ENCODE measurements at places on chromosomes 3 and 15.
A peak's percentile ranks its signal among the peaks of the same experiment; 100 is the strongest.

- DNase-seq = no peak
Measured at GRCh38 chr3:56086355-56086754, 381.9 kb downstream of the ERC2 start.

- DNase-seq = no peak
Measured at GRCh38 chr3:160401291-160402095, 2.0 kb downstream of the SMC4 start.

DNA sequence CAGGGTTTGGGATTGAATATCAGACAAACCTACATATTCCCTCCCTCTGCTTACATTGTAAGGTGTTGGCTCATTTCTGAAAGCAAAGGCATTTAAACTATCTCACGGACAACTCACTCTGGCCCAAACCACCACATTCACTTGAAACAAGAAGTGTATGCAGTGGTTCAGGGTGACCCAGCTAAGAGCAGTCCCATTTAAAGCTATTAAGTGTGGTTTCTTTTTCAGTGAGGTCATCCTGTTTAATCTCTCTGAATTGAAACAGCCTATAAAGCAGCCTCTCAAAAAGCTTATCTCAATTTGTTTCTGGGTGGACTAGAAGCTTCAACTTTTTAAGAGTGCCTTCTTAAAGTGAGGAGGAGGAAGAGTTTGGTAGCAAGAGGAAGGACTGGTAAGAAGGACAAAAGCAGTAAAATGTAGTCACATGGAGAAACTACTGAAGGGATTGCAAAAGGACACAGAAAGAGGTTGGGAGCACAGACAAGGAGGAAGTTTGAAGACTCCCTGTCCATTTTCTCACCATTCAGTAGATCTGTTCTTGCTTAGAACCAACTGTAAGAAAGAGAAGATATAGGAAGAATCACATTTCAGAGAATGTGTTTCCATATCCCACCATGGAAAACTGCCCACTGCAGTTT, 151.6 kb downstream of the TMCO5A start:
- no peak for DNase-seq

- no peak for DNase-seq
Measured at GRCh38 chr3:49552087-49552486, 2.2 kb upstream of the BSN start.

DNA sequence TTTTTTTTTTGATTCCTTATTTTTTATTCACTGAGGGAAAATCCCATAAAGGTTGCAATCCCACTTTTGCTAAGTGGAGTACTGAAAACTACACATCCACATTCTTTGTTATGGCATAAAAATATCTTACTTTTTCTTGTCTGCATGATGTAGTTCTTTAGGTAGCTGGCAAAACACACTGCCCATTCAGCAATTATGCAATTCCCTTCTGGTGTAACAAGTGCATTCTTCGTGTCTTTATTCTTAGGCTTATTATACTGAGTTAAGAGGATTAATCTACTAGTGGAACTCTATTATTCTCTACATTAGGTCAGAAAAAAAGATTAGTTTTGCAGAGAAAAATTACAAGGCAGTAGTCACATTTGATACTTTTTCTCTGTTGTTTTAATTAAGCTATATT, 403.8 kb upstream of the GBE1 start:
- DNase-seq = no peak

- DNase-seq = no peak
Measured at GRCh38 chr3:115099134-115099985, 47.7 kb downstream of the ZBTB20 start.

DNA sequence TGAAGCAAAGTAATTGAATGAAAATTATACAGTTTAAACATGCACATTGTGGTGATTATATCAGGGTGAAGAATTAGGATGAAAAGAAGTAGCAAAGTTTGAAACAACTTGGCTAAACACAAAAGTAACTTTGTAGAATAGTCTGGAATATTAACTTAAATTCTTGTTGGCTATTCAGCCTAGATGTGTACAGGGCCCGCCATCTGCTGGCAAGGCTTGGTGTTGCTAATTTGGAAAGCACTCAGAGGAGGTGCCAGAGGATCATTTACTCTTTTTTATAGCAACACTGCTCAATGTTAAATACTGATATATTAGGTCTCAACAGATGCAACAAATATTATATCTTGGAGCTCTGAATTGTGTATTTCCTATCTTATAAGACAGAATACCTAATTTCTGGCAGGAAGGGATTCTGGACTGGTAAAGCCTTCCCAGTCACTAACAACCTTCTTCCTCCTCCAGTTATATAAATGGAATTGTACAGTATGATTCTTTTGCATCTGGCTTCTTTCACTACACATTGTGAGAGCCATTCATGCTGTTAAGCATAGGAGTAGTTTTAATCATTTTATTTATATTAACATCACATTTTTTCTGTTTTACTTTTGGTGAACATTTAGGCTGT, 36.1 kb downstream of the TTC23 start:
- DNase-seq = peak; percentile 7

GRCh38 chr3:148751461-148751860, 53.8 kb downstream of the AGTR1 start:
- DNase-seq = no peak

GRCh38 chr3:101261506-101261905, 58.9 kb downstream of the IMPG2 start:
- DNase-seq = no peak

DNA sequence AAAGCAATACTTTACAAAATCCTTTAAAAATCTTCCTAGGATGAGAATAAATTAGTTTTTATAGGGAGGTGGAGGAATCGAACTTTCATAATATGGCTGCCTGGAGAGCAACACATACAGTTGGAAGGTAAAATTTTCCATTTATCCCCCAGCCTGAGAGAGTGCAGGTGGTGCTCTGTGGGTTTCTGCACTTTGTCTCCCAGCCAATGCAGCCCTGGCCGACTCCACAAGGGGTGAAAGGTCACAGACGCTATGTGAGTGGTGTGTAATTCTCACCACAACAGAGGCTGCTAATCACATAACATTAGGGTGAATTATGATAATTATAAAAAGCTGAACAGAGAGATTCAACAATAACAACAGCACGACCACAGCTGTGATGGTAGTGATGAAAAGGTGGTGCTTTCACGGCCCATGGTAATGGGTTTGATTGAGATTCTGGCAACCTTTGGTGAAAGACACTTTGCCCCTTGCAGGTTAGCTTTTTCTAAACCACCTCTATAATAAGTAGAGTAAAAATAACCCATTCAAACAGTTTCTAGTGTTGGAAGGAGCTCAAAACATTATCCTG, 30.1 kb upstream of the NANOGP8 start:
- DNase-seq = no peak

GRCh38 chr3:88082854-88083253, 23.8 kb downstream of the ZNF654 start:
- DNase-seq = no peak

DNA sequence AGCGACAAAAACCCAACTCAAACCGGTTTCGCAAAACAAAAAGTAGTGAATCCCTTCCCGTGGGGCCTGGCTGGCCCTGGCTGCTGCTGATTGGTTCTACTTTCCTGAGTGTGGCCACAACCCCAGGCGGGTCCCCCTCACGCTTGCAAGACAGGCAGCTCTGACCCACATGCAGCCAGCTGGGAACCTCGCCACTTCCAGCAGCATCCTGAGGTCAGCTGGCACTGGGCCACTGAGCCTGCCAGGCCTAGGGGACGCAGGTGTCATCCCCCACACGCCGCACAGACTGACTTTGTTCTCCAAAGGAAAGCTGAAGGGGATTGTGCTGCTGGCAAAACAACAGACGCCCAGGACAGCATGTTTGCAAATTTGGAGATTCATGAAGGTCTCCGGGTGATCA, 111.1 kb downstream of the TPRA1 start:
- DNase-seq = no peak

GRCh38 chr3:68924897-68925296, 7.5 kb downstream of the TAFA4 start:
- DNase-seq = no peak

DNA sequence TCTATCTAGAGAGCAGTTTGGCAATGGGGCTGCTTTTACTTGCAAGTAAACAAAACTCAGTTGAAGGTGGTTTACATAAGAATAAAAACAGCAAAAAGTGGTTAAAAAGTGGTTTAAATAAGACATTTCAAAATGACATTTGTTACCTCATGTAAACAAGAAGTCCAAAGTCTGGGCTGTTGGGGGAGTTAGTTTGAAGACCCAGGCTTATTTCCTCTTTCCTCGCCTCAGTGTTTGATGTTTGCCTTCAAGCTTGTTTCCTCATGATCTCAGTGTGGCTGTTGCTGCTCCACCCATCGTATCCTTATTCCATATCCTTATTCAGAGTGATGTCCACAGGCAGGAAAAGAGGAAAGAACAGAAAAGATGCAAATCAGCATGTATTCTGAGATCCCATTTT, 15.2 kb downstream of the CGNL1 start:
- no peak for DNase-seq

GRCh38 chr3:197339841-197340520, 41.6 kb upstream of the DLG1 start:
- no peak for DNase-seq

DNA sequence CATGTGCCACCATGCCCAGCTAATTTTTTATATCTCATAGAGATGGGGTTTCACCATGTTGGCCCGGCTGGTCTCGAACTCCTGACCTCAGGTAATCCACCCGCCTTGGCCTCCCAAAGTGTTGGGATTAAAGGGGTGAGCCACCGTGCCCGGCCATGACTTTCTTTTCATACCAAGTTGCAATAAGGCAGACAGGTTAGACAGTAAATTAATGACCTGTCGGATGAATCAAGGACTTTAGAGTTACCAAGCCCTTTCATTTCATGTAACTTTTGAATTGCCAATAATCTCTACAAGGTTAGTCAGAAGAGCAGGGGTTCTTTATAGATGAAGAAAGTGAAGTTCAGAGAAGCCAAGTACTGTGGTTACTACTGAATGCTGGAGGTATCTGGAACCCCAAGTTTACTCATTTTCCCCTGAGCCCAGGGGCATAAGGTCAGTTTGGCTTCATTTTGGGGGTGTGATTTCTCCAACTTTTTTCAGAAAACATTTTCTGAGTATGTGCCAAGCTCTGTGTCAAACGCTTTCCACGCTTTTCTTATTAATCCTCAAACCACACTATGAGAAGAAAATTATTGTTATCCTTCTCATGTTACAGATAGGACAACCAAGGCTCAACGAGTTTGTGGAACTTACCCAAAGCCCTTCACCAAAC, 11.9 kb downstream of the PRICKLE2 start:
- DNase-seq = no peak

DNA sequence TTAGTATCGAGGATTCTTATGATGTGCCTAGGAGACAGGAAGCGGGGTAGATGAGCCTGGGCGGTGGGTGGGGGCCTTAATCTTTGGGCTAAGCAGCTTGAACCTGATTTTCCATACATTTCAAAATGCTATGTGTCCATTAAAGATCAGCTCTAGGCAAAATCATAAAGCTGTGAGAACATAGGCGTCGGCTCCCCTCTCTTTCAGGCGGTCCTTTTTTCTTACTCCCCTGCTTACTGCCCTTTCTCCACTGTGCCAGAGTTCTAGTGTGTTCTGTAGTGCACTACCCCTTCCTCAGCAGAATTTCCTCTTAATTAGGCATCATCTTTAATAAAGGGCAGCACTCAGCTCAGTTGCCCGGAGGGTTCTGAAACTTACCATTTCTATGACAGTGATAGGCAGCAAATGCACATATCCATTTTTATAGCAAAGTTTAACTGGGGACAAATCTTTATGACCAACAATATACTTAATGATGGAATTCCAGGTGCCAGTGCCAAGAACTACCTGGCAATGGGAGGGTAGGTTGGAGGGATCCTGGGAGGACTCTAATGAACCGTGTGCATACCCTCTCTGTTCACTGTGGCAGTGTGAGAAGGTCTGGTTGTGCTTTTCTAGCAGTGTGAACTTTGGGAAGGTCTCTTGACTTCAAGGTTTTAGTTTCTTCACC, 404.5 kb upstream of the TPM1 start:
- no peak for DNase-seq

- DNase-seq = no peak
Measured at GRCh38 chr15:64144565-64145281, 6.8 kb upstream of the SNX22 start.

- DNase-seq = no peak
Measured at GRCh38 chr3:157447026-157447694, 10.5 kb downstream of the PTX3 start.

DNA sequence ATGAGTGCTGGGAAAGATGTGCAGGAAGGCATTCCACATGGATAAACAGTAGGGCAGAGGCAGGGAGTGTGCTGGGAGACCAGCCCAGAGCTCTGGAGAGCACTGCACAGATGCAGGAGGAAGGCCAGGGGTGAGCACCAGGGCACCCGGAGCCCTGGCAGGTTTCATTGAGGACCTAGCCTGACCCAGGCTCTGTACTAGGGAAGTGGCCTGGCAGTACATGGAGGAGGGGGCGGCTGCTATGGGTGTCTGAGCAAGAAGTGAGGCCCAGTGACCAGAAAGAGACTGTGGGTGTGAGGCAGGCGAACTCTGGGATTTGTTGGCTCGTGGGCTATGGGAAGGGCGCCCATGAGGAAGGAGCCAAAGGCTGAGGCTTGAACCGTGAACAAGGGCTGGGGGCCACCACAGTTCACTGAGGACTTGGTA, 139.1 kb downstream of the DNAJB8 start:
- DNase-seq = no peak

- DNase-seq = no peak
Measured at GRCh38 chr3:110405830-110406585, 665.6 kb upstream of the NECTIN3 start.

DNA sequence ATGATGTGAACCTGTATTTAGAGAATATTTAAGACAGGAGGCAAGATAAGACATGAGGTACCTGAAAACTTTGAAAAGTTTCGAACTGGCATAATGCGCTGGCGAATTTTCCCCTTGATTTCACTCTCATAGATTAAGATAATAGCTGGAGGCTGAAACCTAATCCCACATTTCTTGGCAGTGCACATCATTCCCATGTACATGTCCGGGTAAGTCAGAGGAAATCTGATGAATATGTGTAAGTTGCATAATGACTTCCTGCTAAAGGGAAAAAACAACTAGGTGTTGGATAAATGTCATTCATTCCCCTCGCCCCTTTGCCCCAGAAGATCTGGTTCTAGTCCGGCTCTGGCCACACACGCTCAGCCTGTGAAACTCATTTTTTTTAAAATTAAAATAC, 3.6 kb downstream of the CEP19 start:
- no peak for DNase-seq

DNA sequence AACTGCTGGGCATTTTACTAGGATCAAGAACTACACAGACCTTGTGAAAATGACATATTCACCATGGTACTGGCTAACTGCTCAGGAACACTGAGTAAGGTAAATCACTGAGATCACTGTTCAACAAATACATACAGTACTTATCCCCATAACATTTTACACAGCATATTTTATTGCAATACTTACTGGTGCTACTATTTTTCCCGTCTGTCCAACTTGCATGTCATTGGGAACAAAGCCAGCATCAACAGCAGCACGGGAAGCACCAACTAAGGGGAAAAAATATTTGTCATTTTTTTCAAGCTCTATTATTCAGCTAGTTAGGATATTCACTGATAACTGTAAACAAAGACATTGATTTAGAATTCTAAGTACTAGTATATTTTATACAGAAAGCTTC, 37.0 kb downstream of the ETFA start:
- DNase-seq = no peak

GRCh38 chr3:141454906-141455602, 31.8 kb upstream of the RASA2 start:
- DNase-seq = no peak

GRCh38 chr3:83928903-83929302, 1029.9 kb upstream of the CADM2 start:
- DNase-seq = no peak

GRCh38 chr3:25009665-25010064, 418.4 kb upstream of the RARB start:
- DNase-seq = no peak

- DNase-seq = no peak
Measured at GRCh38 chr15:89472785-89473256, 23.6 kb downstream of the RHCG start.
